ENCODE measurements at places on chromosomes 5 and 9.
A peak's percentile ranks its signal among the peaks of the same experiment; 100 is the strongest.

- DNase-seq, result no peak
Measured at GRCh38 chr9:129490583-129491486, 130.1 kb downstream of the C9orf50 start.

- no peak for DNase-seq
Measured at GRCh38 chr5:73273379-73274050, 100.5 kb downstream of the TMEM174 start.

- no peak for DNase-seq
Measured at GRCh38 chr9:32449969-32450368, 65.5 kb downstream of the ACO1 start.

- DNase-seq, result peak; percentile 77
Measured at GRCh38 chr9:36148311-36149051, 11.9 kb downstream of the GLIPR2 start.

DNA sequence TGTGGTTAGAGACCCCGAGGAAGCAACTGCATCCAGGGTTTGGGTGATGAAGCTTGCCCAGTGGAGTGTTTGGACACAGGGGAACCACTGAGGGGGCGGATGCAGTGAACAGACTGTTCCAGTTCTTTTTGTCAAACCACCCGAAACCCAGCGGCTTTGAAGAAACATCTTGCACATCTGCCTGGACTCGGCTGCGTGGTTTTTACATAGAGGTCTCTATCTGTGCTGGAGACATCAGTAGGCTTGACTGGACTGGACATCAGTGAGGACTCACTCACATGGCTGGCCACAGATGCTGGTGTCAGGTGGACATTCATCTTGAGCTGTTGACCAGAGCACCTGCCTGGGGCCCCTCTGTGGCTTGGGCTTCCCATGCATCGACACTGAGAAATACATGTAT, 15.3 kb upstream of the SPATA31E1 start:
- no peak for DNase-seq

DNA sequence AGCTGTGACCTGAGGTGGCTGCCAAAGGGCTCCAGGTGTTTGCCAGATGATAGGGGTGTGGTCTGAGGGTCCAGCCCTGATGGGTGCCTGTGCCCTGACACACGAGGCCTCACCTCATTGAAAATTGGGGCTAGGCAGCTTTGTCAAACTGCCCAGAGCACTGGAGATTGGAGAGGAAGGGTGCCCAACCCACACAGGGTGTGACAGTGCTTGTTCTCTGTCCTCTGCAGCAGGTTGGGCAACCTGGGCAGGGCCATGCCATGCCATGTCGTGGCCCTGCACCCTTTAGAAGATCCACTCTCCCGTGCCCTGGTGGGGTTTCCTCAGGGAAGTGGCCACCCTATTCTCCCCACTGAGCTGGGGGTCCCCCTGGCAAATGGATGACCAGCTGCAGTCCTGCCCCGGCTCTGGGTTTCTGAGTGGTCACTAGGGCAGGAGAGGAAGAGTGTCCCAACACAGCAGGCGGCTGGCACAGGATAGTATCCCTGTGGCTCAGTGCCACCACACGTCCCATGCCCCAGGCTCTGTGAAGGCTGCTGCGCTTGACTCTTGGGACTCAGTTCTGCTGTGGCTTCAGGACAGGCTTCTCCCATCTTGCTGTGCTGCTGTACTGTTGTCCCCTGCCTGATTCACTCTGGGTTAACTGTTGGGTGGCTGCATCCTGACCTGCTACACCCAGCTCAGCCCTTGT, 100.8 kb upstream of the PITX1 start:
- DNase-seq, result no peak

DNA sequence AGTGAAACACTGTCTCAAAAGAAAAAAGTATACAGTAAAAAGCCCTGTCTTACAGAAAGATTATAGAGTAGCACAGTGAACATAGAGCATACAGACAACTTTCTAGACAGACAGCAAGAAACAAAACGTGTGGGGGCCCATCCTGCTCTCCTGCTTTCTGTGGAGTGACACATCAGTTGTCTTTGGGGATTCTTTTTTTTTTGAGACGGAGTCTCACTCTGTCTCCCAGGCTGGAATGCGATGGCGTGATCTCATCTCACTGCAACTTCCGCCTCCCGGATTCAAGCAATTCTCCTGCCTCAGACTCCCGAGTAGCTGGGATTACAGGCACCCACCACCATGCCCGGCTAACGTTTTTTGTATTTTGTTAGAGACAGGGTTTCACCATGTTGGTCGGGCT, 14.9 kb downstream of the CDHR2 start:
- no peak for DNase-seq

- no peak for DNase-seq
Measured at GRCh38 chr9:129125478-129125877, 14.3 kb downstream of the PTPA start.

DNA sequence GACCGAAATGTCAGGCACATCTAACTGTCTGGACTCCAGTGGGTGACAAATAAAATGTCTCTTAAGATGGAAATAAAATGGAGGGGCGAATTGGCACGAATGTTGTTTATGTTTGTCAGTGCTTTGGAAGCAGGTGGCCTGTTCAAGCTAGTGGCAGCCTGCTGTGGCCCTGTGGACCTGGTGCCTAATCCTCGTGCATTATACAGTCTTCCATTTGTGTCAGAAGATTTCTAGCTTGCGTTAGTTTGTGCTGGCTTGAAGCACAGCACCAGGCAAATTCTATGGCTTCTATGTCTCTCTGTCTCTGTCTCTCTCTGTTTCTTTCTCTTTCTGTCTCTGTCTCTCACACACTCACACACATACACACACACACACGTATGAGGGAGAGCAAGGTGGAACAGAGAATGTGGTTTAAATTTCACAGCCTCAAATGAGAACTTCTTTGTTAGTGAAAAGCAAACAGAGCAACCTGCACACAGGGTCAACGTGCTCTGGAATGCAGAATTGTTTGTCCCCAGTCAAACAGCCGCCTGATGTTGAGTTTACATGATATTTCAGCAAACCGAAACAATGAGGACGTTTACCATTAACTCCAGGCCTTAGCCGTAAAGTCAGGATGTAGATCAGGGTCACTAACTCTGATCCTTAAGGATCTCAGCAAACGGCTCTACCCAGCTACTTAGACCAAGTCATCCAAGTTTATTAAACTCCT, 39.0 kb upstream of the CD180 start:
- DNase-seq, result no peak

DNA sequence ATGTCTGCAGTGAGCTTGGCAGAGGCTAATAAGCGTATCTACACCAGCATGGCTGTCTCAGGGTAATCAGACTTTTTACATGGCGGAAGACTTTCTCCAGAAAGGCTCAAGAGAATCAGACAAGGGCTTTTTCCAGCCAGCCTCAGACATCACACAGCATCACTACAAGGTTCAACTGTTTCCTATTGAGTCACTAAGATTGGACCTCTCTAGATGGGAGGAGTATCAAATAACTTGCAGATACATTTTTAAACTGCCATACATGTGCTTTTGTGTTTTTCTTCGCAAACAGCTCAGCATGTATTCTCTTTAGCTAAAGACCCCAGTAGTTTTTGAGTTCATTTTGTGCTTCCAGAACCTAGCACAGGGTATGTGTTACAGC, 22.9 kb upstream of the PIK3R1 start:
- no peak for DNase-seq

GRCh38 chr5:157431544-157432200, 28.3 kb upstream of the NIPAL4 start:
- DNase-seq, result peak; percentile 16

- DNase-seq, result no peak
Measured at GRCh38 chr5:55621229-55621628, 86.5 kb upstream of the PLPP1 start.

- DNase-seq, result no peak
Measured at GRCh38 chr5:93126634-93127033, 454.4 kb downstream of the NR2F1-AS1 start.

- DNase-seq, result no peak
Measured at GRCh38 chr5:177310757-177311391, 824 bp downstream of the MXD3 start.

GRCh38 chr9:87872079-87872624, 10.5 kb upstream of the SPATA31E1 start:
- DNase-seq, result no peak

- no peak for DNase-seq
Measured at GRCh38 chr9:71614409-71615010, 153.8 kb downstream of the CEMIP2 start.

- DNase-seq, result no peak
Measured at GRCh38 chr5:124136609-124137008, 609.8 kb downstream of the ZNF608 start.

DNA sequence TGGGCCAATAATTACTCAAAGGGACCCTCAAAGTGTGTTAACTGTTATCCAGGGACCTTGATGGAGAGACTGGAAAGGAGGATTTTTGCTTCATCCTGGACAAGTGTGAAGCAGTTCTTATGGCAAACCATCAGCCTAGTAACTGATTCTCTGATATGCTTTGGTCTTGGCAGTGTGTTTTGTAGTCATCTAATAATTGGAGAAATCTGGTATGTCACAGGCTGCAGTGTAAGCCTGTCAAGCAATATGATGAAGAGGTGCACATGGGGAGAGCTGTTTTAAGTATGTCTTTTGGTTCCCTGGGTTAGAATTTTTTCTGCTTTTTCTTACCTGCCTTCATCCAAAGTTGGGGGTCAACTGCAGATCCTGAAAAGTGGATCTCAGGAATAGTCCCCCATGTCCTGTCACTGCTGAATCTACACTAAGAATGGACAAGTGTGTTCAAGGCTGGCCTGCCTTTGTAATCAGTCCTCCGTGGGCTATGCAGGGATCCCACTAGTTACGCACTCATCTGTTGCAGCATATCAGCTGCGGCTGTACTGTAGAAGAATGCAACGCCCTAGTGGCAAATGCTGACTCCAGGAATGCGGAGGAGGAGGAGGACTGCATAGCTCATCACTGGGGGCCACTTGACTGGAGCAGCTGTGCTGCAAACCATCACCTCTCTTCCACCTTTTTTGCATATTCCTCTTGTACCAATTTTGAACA, 1.9 kb downstream of the SPTAN1 start:
- DNase-seq, result no peak

DNA sequence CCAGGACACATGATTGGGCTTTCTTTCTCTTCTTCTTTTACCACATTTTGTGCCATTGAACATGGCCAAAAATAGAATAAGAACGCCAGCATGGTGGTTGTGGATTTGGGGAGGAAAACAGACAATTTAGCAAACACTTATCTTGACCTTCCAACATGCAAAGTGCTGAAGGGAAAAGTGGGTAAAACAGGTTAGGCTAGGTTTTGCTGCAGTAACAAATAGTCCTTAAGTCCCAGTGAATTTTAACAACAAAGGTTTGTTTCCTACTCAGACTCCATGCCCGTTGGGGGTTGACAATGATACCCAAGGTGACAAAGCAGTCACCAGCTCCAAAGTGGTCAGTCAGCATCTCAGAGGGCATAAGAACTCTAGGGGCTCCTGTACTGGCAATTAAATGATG, 43.2 kb upstream of the STC2 start:
- no peak for DNase-seq

GRCh38 chr9:109304347-109304746, 16.5 kb downstream of the EPB41L4B start:
- DNase-seq, result no peak

GRCh38 chr5:68287976-68288706, 72.6 kb downstream of the PIK3R1 start:
- no peak for DNase-seq

DNA sequence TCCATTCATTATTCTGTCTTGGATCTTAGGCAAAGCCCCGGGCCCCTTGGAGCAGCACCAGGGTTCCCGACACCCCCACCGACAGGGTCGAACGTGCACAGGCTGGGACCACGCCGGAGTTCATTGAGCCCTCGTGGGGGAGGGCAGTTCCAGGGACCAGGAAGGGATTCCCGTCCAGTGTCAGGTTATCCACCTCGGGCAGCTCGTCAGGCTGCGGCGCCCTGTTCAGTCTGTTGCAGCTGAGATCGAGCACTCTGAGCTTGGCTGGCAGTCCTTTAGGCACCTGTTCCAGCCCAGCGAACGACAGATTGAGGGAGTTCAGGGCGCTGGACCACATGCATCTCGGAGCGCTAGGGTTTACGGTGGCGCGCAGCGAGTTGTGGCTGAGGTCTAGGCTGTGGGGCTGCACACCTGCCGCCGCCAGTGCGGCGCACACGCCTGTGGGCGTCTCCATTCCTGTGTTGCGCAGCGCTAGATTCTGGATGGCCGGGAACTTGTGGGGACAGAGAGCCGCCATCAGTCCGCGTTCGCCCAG, 1.1 kb downstream of the CD14 start:
- DNase-seq, result no peak

GRCh38 chr5:116420540-116420939, 154.1 kb downstream of the SEMA6A start:
- no peak for DNase-seq

DNA sequence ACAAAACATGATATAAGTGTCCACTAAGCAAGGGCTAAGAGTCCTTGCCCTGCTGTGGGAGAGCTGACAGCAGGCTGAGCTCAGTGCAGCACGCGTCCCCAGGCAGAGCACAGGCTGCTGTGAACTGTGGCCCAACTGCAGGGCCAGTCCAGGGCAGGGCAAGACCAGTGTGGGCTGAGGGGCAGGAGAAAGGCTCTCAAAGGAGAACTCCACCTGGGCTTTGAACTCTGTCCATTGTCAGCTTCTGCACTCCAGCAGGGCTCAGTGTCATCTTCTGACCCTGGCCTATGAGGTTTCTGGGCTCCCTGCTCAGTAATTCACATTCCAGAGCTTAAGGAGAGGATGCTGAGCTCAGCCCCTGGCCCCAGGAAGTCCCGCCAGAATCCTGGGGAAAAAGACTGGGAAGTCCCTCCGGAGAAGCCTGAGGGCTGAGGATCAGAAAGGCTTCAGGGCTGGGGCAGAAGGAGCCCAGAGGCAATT, 37.4 kb downstream of the LHFPL2 start:
- DNase-seq, result no peak

DNA sequence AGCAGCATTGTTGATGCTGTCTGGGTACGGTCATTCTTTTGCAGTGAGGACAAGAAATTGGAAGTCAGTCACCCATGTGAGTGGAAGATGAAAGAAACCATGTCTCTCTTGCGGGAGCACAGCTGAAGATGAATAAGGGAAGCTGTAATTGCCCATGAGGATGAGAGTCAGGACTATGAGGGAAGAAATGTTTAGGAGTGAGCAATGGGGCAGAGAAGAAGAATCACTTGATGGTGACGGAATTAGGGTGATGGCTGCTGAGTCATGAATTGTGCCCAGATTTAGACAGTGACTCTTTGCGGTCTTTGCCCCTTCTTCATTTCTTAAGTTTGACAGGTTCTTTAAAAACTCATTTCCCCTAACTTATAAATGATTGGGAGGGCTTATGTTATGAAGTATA, 183.3 kb downstream of the MAST4 start:
- DNase-seq, result no peak

DNA sequence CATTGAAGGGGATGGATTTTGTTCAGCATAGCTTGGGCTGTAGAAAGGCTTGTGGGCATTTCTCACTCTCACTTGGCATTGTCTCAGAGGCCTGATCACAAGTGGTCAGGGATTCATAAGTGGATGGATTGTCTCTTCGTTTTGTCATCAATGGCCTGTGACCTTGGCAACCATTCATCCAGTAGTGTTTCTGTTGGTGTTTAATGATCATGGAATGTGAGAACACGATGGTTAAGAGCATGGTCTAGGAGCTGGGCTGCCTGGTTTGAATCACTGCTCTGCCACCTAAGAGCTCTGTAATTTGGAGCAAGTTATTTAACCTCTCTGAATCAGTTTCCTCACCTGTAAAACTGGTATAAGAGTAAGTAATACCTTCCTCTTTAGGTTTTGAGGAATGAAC, 430.1 kb upstream of the MEF2C start:
- DNase-seq, result peak; percentile 34
